ENCODE measurements at places on chromosomes 3 and 15. TPM values are rescaled to one million over a fixed set of nuclear protein-coding genes. Genes with fewer than 3 reads are reported as not detected.

- no peak overlapping the region for H3K4me3 ChIP-seq
- DNase-seq = no peak
- no peaks in the 10 kb centered on the region for H3K36me3 ChIP-seq
- H3K4me1 ChIP-seq = no peaks in the 10 kb centered on the region
- H3K27me3 ChIP-seq = no peaks in the 10 kb centered on the region
These were observed 222.5 kb downstream of the SUCLG2 start for GRCh38 chr3:67431887-67432286.

- H3K27me3 ChIP-seq = no peaks in the 10 kb centered on the region
- no peak overlapping the region for H3K4me3 ChIP-seq
- no peaks in the 10 kb centered on the region for H3K4me1 ChIP-seq
These were observed 35.1 kb downstream of the P2RY1 start for GRCh38 chr3:152870027-152870426.

GRCh38 chr15:58546066-58546591 is 114.3 kb downstream of the LIPC start:
- H3K4me3 ChIP-seq = no peak overlapping the region
- no peaks in the 10 kb centered on the region for H3K27me3 ChIP-seq
- peaks cover 35% of the 10 kb centered on the region for H3K4me1 ChIP-seq

DNA sequence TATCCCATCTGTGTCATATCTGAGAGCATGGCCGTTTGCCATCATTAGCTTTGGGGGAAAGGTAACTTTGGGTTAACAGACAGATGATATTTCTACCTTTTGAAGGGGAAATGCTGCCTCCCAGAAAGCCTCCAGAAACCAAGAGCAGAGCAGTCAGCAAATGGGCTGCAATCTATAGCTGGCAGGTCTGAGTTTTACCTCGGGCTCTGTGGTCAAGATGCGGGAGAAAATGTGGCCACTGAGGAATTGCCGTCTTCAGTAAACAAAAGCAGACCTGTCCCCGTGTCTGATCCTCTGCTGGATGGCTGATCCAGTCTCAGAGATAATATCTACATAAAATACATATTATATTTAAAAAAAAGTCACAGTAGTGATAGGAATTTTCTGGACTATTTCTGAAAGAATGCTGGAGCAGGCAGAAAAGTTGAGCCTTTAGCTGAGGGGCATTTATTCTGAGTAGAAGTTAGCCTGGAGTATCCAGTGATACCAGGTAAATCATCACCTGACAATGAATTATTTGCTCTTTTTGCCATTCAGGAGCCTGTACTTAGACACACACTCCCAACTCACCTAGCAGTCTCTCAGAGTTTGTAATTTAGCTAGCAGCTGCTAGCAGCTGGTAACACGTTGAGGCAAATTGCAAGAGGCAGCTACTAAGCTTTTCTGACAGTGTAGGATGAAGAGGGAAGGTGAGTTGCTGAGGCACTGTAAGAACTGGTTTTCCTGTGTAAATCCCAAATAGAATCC is 285.3 kb upstream of the RARB start:
- H3K36me3 ChIP-seq = no peaks in the 10 kb centered on the region
- H3K4me3 ChIP-seq = no peak overlapping the region
- no peak for DNase-seq
- H3K4me1 ChIP-seq = no peaks in the 10 kb centered on the region

The TJP1 gene
- 108 TPM for total RNA-seq

The OR5K2 gene
- total RNA-seq = not detected

The CAPN3 gene
- total RNA-seq = 2.3 TPM

The PRR20G gene
- total RNA-seq = not detected

The BMF gene
- total RNA-seq = 7.6 TPM

All from esophagus muscularis mucosa (tissue), 4 donors.